ENCODE measurements at places on chromosomes 16 and 17. TPM values are rescaled to one million over a fixed set of nuclear protein-coding genes. Genes with fewer than 3 reads are reported as not detected.

Gene KRTAP2-3
- total RNA-seq = not detected

Gene ACSM2A
- total RNA-seq = not detected

Gene SLC16A3
- 139 TPM for total RNA-seq

Gene WNK4
- total RNA-seq = 1.3 TPM

Gene EXOSC6
- 16.0 TPM for total RNA-seq

Gene FCSK
- total RNA-seq = 5.5 TPM

Gene CX3CL1
- total RNA-seq = 0.13 TPM

Gene GTF3C1
- total RNA-seq = 72.5 TPM

Gene PRSS8
- 0.57 TPM for total RNA-seq

Gene PHOSPHO1
- total RNA-seq = 0.92 TPM

Gene KRT25
- not detected for total RNA-seq

Gene TNP2
- not detected for total RNA-seq

Gene TMC7
- total RNA-seq = 7.2 TPM

Gene KRTAP4-9
- not detected for total RNA-seq

Gene ANKFN1
- not detected for total RNA-seq

Gene EVI2B
- total RNA-seq = 0.17 TPM

Gene KRTAP16-1
- not detected for total RNA-seq

Gene TNFRSF17
- total RNA-seq = not detected

Gene SLC52A1
- 1.2 TPM for total RNA-seq

Gene DRC3
- 2.2 TPM for total RNA-seq

Gene MC1R
- total RNA-seq = 5.2 TPM

Gene ZFHX3
- 6.3 TPM for total RNA-seq
